ENCODE measurements at places on chromosomes 7 and 10. TPM values are rescaled to one million over a fixed set of nuclear protein-coding genes. Genes with fewer than 3 reads are reported as not detected.

Gene ARL4A
- total RNA-seq, result 7.4 TPM

Gene LIPJ
- 0.30 TPM for total RNA-seq

Gene ANKRD30A
- total RNA-seq, result not detected

Gene CYP2C8
- total RNA-seq, result not detected

Gene SYT15
- total RNA-seq, result 1.7 TPM

Gene MRPL43
- total RNA-seq, result 64.0 TPM

Gene PHKG1
- 49.2 TPM for total RNA-seq

Gene LAMB1
- total RNA-seq, result 23.7 TPM

Gene NPFFR1
- total RNA-seq, result not detected

Gene ENTPD1
- total RNA-seq, result 3.1 TPM

Gene PRKG1
- 49.0 TPM for total RNA-seq

Gene FAM131B
- 0.25 TPM for total RNA-seq

Gene ZP3
- 0.96 TPM for total RNA-seq

Gene ZNF239
- 3.5 TPM for total RNA-seq

Gene GFRA1
- 9.2 TPM for total RNA-seq

Gene CCDC146
- total RNA-seq, result 1.9 TPM

Gene BZW2
- 133 TPM for total RNA-seq

Gene XRCC2
- total RNA-seq, result 0.15 TPM

Gene MUC3A
- 0.79 TPM for total RNA-seq

Gene HEPACAM2
- total RNA-seq, result not detected

Gene MRLN
- 119 TPM for total RNA-seq

Gene STK17A
- total RNA-seq, result 20.4 TPM

Gene RUFY2
- total RNA-seq, result 11.4 TPM

Gene MORN4
- total RNA-seq, result 4.1 TPM

Gene SHTN1
- 3.2 TPM for total RNA-seq

Gene PDZD8
- total RNA-seq, result 20.2 TPM

Gene SPDYE1
- total RNA-seq, result not detected

Data from psoas muscle (tissue), 8 donors.